ENCODE measurements at places on chromosomes 11 and 22. TPM values are rescaled to one million over a fixed set of nuclear protein-coding genes. Genes with fewer than 3 reads are reported as not detected.

DNA sequence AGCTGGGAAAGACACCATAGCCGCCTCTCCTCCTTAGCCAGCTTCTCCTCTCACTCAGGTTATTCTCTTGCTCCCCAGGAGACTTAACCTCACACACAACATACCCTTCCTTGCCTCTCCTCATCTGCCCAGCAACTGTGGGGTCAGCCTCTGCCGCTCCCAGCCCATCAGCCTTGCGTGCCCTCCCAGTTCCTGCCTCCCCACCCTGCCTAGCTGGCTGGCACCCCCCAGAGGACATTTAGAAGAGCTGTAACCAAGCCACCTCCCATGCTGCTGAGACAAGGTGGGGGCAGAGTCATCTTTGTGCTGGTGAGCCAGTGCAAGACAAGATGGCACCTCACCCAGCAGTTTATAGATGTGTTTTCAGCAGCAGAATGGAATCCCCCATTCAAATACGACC lies 38.2 kb downstream of the TOM1 start:
- H3K27ac ChIP-seq = no peak overlapping the region
- H3K27me3 ChIP-seq = no peaks in the 10 kb centered on the region
- no peaks in the 10 kb centered on the region for H3K36me3 ChIP-seq
- peaks cover 12% of the 10 kb centered on the region for H3K4me1 ChIP-seq

WNT11 gene
- total RNA-seq = 0.81 TPM

DNA sequence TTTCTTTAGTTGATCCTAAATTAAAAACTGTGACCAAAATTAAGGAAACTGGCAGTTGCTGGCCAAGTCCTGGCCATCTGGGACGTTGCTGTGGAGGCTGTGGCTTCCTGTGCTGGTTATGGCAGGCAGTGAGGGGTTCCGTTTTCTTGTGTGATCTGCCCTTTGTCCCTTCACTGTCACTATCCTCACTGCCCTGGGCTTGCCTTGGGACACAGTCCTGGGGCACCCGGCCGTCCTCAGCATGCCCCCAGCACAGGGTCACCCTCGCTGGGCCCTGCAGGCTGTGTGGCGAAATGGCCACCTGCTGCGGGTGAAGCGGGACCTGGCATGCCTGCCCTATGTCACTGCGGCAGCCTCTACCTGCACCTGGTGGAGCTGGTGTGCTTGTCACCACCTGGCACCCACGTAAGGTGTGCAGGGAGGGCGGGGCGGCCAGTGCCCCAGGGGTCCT lies 52.5 kb upstream of the SLC22A12 start:
- H3K4me3 ChIP-seq = no peak overlapping the region
- H3K36me3 ChIP-seq = no peaks in the 10 kb centered on the region
- peaks cover 26% of the 10 kb centered on the region for H3K27me3 ChIP-seq

DNA sequence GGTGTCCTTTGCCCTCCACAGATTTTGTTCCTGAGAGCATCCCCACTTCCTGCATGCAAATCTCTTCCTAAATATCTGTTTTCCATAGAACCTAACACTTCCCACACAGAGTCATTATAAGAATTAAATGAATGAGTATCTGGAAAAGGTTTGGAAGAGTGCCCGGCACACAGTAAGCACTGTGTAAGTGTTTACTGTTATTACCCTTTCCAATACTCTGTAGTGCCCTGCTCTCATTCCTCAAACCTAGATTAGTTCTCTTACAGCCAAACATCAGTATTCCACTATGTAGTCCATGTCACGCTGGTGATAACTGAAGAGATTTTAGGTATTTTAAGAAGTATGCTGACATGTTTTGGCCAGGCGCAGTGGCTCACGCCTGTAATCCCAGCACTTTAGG lies 57.3 kb upstream of the PHF21A start:
- no peaks in the 10 kb centered on the region for H3K4me1 ChIP-seq
- H3K27ac ChIP-seq = no peak overlapping the region
- no peak overlapping the region for H3K4me3 ChIP-seq
- no peak for DNase-seq
- peaks cover 4% of the 10 kb centered on the region for H3K36me3 ChIP-seq

DNA sequence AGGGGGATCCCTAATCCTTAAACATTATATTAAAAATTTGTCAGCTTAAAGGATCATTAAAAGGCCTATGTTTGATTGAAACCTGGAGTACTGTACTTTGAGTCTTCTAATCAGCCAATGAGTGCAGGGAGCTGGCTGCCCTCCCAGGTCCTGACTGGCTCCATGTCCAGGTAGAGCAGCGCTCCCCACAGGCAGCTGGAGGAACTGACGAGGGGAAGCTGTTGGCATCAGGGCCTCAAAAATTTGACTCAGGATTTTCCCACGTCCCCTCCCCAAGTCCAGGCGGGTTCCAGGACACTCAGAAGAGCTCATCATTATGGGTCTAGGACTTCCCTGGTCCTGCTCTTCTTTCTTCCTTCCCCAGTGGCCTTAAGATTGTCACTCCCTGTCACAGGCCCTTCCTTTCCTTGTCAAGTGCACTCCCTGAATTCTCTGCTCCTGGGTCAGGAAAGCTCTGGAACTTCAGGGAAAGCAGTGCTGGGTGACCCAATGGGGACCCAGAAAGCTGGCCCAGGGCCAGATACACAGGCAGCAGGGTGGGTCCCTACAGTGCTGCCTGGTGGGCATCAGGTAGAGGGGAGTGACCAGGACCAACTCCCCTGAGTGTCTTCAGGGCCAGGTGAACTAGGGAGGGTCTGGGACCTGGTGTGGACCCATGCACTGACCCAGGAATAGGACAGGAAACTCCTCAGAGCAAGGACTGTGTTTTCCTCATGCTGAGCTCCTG lies 65.5 kb downstream of the GGTLC2 start:
- H3K27me3 ChIP-seq = no peaks in the 10 kb centered on the region
- no peaks in the 10 kb centered on the region for H3K36me3 ChIP-seq
- no peak overlapping the region for H3K4me3 ChIP-seq
- peaks cover 17% of the 10 kb centered on the region for H3K4me1 ChIP-seq

All from naive thymus-derived CD8-positive, alpha-beta T cell (primary cell).